Stimulated activated CD8-positive, alpha-beta memory T cell treated with anti-CD3 and anti-CD28 coated beads, Interleukin-4, amount 100 ng/mL, for 24 hours (primary cell): ENCODE measurements at places on chromosomes 5 and 9.

- DNase-seq, result no peak
Measured at GRCh38 chr5:138349852-138350562, 2.5 kb upstream of the KDM3B start.

- no peak for DNase-seq
Measured at GRCh38 chr9:136614372-136614922, 48.3 kb upstream of the EGFL7 start.

DNA sequence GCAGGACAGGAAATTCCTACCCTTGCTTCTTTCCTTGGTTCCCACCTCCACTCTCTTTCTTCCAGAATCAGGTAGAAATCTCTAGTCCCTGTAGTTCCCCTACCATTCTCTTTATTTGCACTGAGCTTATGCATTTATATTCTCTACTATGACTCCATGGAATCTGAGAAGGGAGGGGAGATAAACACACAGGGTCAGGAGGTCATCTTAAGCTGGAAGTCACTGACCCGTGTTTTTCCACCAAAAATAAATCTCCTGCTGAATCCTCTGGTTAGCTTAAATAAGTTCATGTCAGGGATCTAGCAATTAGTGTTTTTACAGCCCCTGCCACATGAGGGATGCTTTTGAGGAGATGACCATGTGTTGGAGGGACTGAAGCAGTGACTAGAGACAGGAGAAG lies 3.7 kb downstream of the ACTL7B start:
- DNase-seq, result no peak

DNA sequence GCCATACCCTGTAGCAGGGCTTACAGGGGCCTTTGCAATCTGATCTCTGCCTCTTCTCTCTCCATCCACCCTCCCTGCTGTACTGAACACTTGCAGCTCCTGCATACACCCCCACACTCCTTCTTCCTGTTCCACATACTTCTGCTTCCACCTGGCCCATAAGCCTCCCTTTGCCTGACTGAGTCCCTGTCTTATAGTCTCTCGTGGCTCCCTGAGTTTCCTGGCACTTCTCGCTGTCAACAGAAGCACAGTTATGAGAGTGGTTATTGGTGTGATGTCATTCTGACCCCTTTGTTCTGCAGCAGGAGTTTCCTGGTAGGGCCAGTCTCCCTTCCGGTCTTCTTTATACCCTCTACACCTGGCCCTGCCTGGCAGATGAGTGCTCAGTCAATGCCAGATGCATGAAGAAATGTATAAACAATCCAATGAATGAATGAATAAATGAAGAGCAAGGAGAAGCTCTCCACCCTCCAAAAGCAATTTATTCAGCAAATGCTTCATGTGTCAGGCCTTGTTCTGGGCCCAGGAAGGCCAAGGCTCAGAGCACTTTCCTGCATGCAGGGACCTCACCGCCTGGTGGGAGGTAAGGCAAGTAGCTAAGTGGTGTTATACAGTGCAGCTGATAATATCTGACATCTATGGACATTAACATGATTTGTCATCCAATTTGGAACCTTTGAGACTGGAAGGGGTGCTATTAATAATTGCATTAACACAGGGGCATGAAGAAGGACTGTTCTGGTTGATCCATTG lies 20.5 kb upstream of the CSF1R start:
- DNase-seq, result no peak
